Dermis blood vessel endothelial cell (primary cell): ENCODE measurements at places on chromosomes 5 and 9.

- no peak for DNase-seq
Observed at GRCh38 chr5:27947088-27947487, 908.7 kb upstream of the CDH9 start.

GRCh38 chr5:108911055-108911454 is 163.4 kb downstream of the FER start:
- DNase-seq = no peak

GRCh38 chr5:77882670-77883257 is 106.6 kb upstream of the TBCA start:
- peak; percentile 80 for DNase-seq

GRCh38 chr9:36893911-36894310 is 140.2 kb downstream of the PAX5 start:
- no peak for DNase-seq

DNA sequence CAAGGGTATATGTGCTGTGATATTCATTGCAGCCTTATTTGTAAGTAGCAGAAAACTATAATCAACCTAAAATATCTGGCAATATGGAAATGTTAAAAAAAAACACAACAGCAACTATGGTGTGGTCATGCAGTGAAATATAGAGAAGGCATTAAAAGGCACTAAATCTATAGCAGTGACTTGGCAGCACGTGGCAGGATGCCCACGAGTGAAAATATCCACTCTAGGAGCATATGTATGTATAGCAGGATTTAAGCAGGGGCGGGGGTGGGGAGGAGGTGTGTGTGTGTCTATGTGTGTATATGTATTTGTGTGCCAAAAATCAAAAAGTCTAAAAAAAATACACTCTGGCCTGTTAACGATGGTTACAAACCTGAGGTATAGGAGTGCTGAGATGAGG is 115.6 kb downstream of the RPS23 start:
- no peak for DNase-seq
